Neural progenitor cell (in vitro differentiated cells): ENCODE measurements at places on chromosomes 6 and 20. TPM values are rescaled to one million over a fixed set of nuclear protein-coding genes. Genes with fewer than 3 reads are reported as not detected.
A peak's percentile ranks its signal among the peaks of the same experiment; 100 is the strongest.

GPR6 gene
- not detected in 2 replicates for total RNA-seq

GRCh38 chr6:114862064-114862463 lies 519.2 kb upstream of the HS3ST5 start:
- H3K27me3 ChIP-seq = no peaks in the 10 kb centered on the region
- no peaks in the 10 kb centered on the region for H3K36me3 ChIP-seq
- no peak for DNase-seq
- H3K4me1 ChIP-seq = no peaks in the 10 kb centered on the region
- H3K4me3 ChIP-seq = no peak overlapping the region
- H3K27ac ChIP-seq = no peak overlapping the region

- no peak overlapping the region for H3K27ac ChIP-seq
- no peaks in the 10 kb centered on the region for H3K27me3 ChIP-seq
- DNase-seq = no peak
- H3K4me3 ChIP-seq = no peak overlapping the region
Observed at GRCh38 chr6:81744131-81744530, 8.3 kb downstream of the TENT5A start.

RPS6KA2 gene
- total RNA-seq = 8.2 and 14.3 TPM in 2 replicates

DNA sequence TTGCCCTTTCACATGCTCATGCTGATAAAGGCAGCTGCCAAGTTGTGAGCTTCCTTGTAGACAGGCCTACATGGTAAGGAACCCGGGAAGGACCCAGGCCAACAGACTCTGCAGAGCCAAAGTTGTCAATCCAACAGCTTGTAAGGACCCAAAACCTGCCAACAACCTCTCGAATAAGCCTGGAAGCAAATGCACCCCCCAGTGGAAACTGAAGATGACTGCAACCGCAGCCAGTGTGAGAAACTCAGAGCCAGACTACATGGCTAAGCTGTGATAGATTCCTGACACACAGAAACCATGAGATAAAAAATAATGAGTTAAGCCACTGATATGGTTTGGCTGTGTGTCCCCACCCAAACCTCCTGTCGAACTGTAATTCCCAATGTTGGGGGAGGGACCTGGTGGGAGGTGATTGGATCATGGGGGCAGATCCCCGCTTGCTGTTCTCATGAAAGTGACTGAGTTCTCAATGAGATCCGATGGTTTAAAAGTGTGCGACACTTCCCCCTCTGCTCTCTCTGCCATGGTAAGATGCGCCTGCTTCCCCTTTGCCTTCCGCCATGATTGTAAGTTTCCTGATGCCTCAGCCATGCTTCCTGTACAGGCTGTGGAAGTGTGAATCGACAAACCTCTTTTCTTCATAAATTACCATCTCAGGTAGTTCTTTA lies 18.8 kb upstream of the CLPSL2 start:
- H3K27me3 ChIP-seq = no peaks in the 10 kb centered on the region
- no peaks in the 10 kb centered on the region for H3K36me3 ChIP-seq
- H3K4me1 ChIP-seq = peaks cover 15% of the 10 kb centered on the region
- peak; percentile 80 for DNase-seq

DNA sequence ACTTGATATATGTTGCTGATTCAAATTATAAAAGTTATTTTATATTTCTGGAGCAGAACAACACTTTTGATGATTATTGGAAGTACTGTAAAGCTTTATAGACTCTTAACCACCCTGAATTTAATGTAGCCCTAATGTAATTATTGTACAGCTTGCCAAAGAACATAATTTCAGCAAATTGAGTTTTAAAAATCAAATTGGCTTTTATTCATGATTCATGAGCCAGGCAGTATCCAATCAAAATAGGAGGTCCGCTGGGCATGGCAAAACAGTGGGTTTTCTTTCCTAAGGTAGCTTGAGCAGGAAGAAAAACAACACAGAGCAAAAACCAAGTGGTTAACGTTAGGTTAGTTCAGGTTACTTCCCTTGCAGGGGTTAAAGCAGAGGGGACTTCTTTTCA lies 64.8 kb upstream of the MAP7 start:
- H3K36me3 ChIP-seq = no peaks in the 10 kb centered on the region
- peaks cover 6% of the 10 kb centered on the region for H3K4me1 ChIP-seq
- no peak overlapping the region for H3K27ac ChIP-seq
- no peaks in the 10 kb centered on the region for H3K27me3 ChIP-seq

PTK7 gene
- total RNA-seq = 68.0 and 155 TPM in 2 replicates

DNA sequence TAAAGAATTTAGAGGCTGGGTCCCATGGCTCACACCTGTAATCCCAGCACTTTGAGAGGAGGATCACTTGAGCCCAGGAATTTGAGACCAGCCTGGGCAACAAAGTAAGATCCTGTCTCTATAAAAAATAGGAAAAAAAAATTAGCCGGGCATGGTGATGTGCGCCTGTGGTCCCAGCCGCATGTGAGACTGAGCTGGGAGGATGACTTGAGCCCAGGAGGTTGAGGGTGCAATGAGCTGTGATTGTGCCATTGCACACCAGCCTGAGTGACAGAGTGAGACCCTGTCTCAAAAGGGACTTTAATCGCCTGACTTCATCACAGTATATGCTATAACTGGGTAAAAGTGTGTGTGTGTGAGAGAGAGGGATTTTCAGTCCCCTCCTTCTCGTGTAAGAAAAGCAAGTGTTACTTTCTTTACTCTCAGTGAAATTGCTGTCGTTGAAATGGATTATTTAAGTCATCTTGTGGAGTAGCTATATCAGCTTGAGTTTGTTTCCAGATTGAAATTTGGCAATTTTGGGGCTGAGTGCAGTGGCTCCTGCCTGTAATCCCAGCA lies 7.5 kb downstream of the NCOA3 start:
- no peak overlapping the region for H3K4me3 ChIP-seq
- peak overlapping the region; percentile 87 for H3K27ac ChIP-seq
- H3K27me3 ChIP-seq = no peaks in the 10 kb centered on the region
- H3K4me1 ChIP-seq = peaks cover 54% of the 10 kb centered on the region
- DNase-seq = no peak

GRCh38 chr6:68238097-68238601 lies 396.9 kb upstream of the ADGRB3 start:
- no peaks in the 10 kb centered on the region for H3K4me1 ChIP-seq
- H3K27me3 ChIP-seq = no peaks in the 10 kb centered on the region
- DNase-seq = no peak
- no peak overlapping the region for H3K27ac ChIP-seq
- H3K36me3 ChIP-seq = no peaks in the 10 kb centered on the region

FAM184A gene
- total RNA-seq = 9.8 and 24.8 TPM in 2 replicates

GRCh38 chr6:132792510-132792909 lies 5.9 kb downstream of the SLC18B1 start:
- no peak overlapping the region for H3K4me3 ChIP-seq
- no peaks in the 10 kb centered on the region for H3K27me3 ChIP-seq
- DNase-seq = no peak
- no peaks in the 10 kb centered on the region for H3K36me3 ChIP-seq
- no peaks in the 10 kb centered on the region for H3K4me1 ChIP-seq

- H3K27me3 ChIP-seq = no peaks in the 10 kb centered on the region
- no peak overlapping the region for H3K4me3 ChIP-seq
- DNase-seq = no peak
- no peaks in the 10 kb centered on the region for H3K36me3 ChIP-seq
- H3K27ac ChIP-seq = no peak overlapping the region
- H3K4me1 ChIP-seq = no peaks in the 10 kb centered on the region
Observed at GRCh38 chr6:136684466-136684865, 107.8 kb downstream of the MAP3K5 start.

- no peak for DNase-seq
- no peaks in the 10 kb centered on the region for H3K27me3 ChIP-seq
- no peaks in the 10 kb centered on the region for H3K4me1 ChIP-seq
Observed at GRCh38 chr20:42686057-42686456, 503.6 kb downstream of the PTPRT start.

GRCh38 chr20:59336540-59336939 lies 36.1 kb downstream of the EDN3 start:
- no peak overlapping the region for H3K27ac ChIP-seq
- H3K36me3 ChIP-seq = no peaks in the 10 kb centered on the region
- H3K4me3 ChIP-seq = no peak overlapping the region
- no peaks in the 10 kb centered on the region for H3K27me3 ChIP-seq
